ENCODE measurements at places on chromosomes 1 and 21.

DNA sequence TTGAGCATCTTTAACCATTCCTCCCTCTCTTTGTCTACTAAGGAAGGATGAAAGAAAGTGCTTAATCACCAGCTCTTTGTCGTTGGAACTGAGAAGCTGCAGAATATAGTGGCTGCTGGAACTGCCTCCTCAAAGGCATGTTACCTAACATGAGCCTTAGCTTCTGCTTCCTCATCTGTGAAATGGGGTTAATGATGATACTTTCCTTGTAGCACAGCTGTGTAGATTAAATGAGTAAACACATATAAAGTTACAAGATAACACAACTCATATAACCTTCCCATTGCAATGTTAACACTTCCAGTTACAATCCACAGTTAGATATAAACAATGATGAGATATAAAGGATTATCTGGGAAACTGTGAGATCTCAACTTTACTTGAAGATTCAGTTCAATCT is 48.4 kb upstream of the ZNF326 start:
- no peak for DNase-seq

DNA sequence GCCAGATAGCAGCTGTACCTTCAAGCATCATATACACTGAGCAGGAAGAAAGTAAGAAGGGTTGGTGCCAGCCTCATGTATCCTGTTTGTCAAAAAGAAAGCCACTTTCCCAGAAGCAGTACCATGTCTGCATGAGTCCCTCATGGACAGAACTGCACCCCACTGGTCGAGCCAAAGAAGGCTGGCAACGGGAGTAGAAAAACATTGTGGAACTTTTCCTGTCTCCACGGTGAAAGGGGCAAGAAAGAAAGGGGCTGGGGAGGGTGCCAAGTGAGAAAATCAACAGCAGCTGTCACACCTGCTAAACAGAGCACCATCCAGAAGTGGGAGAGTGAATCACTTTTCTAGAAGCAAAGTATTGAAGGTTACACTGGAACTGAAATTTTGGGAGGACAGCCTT is 621.7 kb downstream of the LMO4 start:
- DNase-seq = no peak

GRCh38 chr1:93178418-93178817 is 1.8 kb downstream of the TMED5 start:
- no peak for DNase-seq

DNA sequence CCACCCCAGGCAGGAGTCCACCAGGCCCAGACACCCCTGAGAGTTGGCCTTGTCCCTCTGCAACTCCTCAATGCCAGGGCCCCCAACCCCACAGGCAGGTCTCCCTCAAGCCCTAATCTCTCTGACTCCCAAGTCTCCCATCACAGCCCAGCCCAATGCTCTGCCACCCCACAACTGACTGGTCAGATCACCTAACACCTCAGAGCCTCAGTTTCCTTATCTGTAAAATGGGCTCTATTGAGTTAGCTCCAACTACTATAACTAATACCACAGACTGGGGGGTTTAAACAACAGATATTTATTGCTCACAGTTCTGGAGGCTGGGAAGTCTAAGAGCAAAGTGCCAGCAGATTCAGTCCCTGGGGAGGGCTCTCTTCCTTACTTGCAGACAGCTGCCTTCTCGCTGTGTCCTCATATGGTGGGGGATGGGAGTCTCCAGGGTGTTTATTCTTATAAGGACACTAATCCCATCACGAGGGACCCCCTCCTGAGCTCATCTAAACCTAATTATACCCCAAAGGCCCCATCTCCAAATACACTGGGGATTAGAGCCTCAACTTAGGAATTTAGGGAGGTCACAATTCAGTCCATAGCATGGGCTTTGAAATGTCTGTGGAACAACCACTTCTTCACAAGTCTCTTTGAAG is 34.9 kb upstream of the ZC3H12A start:
- DNase-seq = no peak

DNA sequence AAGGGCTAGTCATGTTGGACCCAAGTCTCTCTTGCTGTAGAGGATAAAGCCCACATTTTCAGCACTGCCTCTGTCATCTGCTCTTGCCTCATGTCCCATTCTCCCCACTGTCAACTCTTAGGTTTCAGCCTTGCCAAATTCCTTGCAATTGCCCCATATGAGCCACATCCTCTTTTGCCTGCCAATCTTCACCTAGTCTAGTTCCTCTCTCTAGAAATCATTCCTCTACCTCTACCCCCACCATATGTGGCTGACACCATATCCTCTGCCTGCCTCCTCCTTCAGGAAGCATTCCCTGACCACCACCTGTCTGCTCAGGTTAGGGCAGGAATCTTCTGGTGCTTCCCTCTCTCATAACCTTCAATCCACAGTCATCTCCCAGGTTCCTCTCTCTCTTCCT is 38.2 kb downstream of the SLC9A1 start:
- DNase-seq = no peak

DNA sequence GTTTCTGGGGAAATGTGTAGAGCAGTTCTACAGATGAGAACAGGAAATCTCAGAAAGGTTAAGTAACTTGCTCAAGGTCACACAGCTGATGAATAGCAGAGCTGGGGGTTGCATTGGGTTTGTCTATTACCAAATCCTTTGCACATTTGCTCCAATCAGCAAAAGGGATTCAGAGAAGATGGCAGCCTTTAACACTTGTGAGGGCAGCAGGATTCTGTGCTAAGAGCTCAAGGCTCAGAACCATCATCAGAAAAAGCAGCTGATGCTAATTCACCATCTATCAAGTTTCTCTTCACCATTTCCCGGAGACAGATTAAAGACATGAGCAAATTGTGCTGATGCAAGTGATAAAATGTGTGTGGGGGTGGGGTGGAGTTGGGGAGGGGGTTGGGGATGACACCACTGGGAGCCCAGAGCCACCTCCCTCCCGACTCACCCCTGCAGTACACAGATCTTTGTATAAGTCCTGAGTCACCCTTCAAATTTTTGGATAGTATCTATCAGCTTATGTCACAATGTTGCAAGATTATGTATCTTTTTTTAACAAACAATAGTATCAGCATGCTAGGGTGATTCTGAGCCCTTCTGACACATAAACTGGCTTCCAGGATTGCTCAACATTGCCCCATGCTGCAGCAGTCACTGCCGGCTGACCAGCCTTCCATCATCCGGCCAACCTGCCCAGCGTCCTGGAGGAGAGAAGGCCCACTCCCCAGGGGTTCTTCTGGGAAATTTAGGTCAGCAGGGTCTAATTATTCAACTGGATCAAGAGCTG is 2.8 kb upstream of the SPSB1 start:
- DNase-seq = no peak

GRCh38 chr1:9321986-9322660 is 29.4 kb downstream of the SPSB1 start:
- DNase-seq = no peak

GRCh38 chr21:40905251-40905650 is 58.3 kb upstream of the DSCAM start:
- no peak for DNase-seq

DNA sequence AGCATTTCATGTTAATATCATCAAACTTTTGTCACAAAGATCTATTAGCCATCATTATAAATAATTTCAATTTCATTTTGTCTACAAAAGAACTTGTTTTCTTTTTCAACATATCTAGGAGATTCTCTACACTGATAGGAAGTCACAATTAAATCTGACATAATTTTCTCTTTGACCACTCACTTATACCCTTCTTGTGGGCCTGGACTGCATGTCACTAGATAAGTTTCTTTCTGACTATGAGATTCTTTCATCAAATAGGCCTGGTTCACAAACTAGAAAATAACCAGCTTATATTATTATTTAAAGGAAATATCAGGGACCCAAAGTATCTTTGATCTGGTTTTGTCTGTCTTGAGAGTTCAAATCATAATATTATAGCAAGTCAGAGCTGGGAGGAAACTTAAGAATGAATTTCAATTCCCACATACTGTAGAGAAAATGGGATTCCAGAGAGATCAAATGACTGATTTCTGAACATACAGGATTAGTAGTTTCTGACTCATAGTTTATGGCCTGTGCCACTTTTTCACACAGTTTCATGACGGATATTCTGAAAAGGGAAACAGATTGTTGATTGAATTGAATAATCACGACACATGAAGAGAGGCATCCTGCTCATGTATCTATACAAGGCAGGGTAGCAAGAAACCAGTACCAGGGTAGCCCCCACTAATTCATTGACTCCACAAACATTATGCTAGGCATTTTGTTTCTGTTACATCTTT is 355.8 kb downstream of the GPATCH2 start:
- DNase-seq = no peak

GRCh38 chr1:9293241-9293532 is 493 bp downstream of the SPSB1 start:
- no peak for DNase-seq

- no peak for DNase-seq
Observed at GRCh38 chr1:201335174-201335870, 42.2 kb downstream of the TNNT2 start.

- DNase-seq = no peak
Observed at GRCh38 chr1:155093911-155094621, 15.4 kb downstream of the EFNA3 start.

GRCh38 chr1:40653851-40654537 is 11.5 kb downstream of the RIMS3 start:
- DNase-seq = no peak

- DNase-seq = no peak
Observed at GRCh38 chr1:85198864-85199263, 2.0 kb downstream of the SYDE2 start.

GRCh38 chr1:191888996-191889622 is 269.2 kb upstream of the RGS18 start:
- DNase-seq = no peak

- no peak for DNase-seq
Observed at GRCh38 chr21:43981871-43982210, 30.3 kb upstream of the TRAPPC10 start.

DNA sequence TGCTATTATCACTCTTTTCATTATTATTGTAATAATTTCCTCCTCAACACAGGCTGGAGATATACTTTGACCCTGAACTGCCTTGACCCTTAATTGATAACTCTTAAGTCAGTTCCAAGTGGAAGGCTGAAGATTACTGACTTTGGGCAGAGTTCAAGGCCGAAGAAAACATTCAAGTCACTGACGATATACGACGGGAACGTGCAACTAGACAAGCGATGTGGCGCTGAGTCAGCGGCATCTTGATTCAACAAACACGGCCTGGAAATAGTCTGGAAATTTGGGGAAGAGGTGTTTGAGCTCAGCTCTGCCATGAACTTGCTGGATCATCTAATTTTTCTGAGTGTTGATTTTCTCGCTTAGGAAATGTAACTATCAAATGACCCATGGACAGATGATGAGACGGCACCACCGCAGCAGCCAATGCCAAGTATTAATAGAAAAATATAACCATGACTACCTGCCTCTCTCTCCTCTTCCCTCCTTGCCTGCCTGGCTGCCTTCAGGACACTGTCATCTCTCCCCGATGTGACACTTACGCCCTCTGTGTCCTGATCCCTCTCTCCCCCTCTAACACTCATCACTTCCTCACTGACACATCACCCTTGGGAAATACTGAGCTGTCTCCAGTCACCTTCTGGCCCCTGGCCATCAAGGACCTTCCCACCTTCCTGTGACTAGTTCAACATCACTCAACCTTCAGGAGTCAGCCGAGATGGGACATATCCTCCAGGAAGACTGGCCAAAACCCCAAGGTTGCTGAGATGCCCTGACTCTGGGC is 49.4 kb downstream of the TMCO4 start:
- DNase-seq = no peak

- DNase-seq = no peak
Observed at GRCh38 chr1:17979815-17980214, 127.8 kb upstream of the IGSF21 start.

DNA sequence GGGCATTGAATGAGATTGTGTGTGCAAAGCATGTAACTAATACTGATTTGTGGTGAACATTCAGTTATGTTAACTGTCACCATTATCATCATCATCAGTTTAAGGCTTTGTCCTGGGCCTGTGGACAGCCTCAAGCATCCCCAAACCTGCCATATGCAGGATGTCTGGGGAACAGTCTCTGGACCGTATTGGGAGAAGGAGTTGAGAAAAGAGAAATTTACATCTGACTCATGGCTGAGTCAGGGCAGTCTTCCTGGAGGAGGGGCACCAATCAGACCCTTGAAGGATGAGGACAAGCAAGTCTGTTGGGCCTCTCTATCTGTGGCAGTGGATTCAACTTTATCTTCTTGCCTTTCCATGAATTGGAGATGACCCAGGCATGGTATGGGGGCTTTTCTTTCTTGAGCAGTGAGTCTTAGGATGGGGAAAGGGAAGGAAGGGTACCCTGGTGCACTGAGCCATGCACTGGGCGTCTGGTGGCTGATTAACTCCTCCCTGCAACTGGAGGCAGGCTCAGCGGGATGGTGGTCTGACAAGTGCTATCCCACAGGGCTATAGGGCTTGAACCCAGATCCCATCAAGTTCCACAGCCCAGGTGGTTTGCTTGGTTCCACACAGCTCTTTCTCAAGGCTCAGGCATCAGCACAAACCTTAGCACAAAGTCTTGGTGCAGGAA is 2.9 kb downstream of the PADI3 start:
- no peak for DNase-seq

- DNase-seq = no peak
Observed at GRCh38 chr21:33968995-33969348, 53.4 kb upstream of the ATP5PO start.

DNA sequence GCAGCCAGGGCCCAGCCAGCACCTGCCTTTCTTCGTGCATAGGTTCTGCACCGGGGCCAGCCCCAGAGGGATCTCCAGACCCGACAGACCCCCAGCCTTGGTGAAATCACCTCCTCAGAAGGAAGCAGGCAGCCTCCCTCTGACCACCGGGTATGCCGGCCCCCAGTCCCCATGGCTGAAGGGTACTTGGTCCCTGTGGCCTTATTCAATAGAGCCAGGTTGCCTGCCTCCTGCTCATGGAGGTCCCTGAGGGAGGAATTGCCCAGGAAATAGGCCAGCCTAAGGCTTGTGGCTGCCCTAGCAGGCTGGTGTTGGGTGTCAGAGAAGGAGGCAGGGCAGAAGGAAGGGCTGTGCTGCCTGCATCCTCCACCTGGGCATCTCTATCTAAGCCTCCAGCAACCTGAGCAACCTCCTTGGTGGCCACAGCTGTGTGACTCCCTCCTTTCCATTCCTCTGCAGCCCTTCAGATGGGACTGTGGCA is 338.2 kb upstream of the VAMP3 start:
- no peak for DNase-seq

DNA sequence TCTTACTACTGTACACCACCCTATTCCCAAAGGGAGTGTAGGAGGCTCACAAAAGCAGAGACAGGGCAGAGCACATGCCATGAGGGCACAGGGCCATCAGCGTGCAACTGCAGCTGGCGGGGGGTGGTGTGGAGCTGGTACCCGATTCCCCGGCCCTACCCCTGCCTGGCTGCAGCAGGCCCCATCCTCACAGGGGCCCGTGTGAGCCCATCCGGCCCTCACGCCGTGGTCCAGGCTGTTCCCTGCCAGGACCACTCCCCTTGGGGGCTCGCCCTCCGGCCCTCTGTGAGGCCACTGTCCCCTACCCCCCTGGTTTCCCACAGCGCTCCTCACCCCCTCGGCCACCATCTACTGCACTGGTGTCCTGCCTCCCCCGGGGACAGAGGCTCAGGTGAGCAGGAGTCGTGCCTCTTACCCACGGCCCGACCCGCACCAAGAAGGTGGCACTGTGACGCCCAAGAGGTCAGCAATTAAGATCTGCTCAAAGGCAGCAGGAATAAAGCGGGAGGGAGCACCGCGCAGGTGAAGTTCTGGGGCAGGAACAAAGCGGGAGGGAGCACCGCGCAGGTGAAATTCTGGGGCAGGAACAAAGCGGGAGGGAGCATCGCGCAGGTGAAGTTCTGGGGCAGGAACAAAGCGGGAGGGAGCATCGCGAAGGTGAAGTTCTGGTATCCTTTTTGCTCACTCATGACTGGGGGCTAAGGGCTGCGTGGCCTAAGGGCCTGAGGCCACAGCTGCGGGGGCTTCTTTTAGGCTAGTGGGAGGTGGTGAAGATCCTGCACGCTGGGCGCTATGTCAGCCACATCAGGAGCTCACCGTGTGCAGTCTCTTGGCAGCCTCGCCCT is 3.9 kb downstream of the POFUT2 start:
- no peak for DNase-seq
